WERI-Rb-1 (cell line): ENCODE measurements at places on chromosomes 11 and 22.
A peak's percentile ranks its signal among the peaks of the same experiment; 100 is the strongest.

DNA sequence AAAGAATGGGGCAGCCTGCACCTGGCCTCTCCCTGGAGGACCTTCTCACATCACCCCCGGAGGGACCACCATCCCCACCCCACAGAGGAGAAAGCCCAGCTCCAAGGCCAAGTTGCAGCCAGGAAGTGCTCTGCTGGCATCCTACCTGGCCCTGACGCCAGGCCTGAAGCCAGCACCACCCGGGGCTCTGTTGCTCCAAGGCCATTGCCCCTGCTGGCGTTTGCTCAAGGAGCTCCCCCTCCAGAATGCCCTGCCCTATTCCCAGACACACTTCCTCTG is 10.2 kb downstream of the RTN4R start:
- DNase-seq, result no peak

DNA sequence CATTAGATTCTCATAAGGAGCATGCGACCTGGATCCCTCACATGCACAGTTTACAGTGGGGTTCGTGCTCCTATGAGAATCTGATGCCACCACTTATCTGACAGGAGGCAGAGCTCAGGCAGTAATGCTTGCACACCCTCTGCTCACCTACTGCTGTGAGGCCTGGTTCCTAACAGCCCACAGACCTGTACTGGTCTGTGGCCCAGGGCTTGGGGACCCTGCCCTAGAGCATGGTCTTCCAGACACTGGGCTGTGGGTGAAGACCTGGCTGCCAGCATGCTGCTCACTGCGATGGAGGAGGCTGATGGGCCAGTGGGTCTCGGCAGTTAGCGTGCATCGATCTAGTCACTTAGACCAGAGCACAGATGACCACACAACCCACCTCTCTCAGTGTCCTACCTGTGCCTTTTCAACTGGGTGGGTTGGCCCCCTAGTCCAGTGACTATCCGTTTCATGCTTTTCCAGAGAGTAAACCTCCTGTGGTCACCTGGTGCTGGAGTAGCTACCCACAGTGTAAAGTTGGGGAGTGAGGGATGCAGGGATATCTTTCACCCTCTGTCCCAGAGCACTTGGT is 21.1 kb downstream of the MED15 start:
- DNase-seq, result no peak

- DNase-seq, result no peak
Observed at GRCh38 chr11:105144887-105145286, 5.3 kb upstream of the CARD18 start.

DNA sequence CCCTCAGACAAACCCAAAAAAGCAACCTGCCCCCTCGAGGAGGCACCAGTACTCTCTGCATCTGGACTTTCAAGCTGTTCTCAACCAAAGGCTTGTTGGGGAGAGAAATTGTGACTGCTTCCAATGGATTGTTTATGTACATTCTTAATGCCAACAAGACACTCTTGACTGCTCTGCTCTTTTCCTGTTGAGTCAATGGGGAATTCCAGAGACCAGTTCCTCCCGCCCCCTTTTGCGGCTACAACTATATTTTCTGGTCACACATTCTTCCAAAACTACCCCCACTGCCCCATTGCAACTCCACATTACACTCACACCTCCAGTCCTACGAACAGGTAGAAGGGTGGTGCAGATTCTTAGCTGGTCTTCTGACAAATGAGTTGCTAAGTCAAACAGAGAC is 187.0 kb downstream of the DSCAML1 start:
- DNase-seq, result no peak

DNA sequence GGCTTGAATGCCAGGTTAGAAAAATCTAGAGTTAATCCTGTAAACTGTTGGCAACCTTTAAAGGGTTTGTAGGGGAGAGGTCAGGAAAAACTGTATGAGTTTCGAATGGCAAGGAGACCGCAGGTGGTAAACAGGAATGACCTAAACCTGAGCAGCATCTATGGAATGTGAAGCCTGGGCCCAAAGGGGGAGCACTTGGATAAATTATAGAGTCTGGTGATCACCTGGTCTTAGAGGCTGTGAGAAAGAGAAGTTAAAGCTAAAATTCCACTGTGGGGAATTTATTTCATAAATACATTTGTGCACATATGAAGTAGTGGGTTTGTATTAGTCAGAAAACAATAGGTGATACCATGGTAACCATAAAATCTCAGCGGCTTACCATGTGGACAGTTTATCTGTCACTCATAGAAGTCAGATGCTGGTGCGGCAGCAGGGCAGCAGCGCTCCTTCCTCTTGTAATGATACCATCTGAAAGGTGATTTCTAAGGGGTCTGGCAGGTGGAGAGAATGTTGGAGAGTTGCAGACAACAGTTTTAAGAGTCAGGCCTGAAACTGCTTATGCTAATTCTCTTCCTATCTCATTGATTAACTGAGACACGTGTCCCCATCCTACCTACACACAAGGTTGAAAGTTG is 1104.4 kb upstream of the CCDC90B start:
- DNase-seq, result peak; percentile 30
